ENCODE measurements at places on chromosomes 2 and 18.

DNA sequence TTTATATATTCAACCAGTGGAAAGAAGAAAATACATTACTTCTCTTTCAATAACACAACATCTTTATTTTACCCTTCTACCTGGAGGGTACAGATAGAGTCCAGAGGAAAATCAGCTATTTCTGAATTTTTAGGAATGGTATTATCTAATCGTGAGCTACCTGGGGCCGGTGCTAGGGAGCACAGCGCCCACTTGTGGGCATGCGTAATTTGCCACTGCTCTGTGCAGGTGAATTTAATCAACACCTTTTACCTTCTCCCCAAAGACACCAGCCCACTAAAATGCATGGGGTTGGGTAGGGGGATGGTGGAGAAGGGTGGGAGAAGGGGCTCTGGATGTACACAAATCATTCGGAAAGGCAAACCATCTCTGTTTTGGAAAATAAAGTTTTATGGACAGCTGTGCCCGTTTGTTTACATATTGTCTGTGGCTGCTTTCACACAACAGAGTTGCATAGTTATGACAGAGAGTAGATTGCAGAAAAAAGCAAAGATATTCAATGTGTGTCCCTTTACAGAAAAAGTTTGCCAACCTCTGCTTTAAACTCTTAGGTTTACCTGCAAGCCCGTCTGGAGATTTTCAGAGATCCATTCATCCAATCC is 51.5 kb upstream of the DCC start:
- DNase-seq: no peak

GRCh38 chr2:70916291-70916690 is 19.4 kb upstream of the ATP6V1B1 start:
- DNase-seq: no peak

DNA sequence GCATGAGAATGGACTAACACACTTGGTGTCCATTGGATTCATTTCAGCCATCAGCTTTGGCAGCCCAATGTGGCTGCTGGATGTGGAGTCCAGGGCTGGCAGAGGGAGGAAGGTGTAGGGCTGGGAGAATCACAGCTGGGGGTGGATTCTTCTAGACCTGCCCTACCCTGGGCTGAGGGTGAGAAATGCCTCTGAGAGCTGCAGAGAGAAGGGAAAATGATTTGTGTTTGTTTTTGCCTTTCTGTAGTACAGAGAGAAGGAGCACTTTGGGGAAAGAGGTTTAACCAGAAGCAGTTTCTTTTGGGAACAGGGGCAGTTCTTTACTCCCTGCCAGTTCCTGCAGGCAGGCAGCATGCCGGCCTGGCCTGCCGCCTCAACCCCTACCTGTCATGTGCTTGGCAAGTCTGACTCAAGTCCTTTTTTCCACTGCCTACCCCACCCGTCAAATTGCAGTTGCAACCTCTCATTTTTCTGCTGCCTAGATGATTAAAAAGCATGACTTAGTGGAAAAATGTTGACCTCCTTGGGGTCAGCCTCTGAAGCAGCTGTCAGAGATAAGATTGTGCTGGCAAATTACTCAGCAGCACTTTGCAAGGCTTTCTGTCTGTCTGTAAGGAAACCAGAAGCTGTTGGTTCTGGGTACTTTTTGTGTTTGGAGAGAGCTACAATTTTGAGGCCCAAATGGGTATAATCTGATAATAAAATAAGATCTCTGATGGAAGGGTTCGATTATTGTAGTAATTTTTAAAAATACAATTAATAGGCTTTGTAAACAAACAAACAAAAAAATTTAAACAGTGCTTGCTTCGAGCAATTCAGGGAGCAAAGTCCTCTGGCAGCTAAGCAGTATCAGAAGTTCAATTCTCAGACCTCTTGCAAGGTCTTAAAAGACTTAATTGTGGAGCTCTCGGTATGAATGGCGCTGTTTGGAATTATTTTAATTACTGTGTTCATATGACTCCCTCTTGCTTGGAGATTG is 21.7 kb downstream of the LBH start:
- peak; percentile 63 for DNase-seq

DNA sequence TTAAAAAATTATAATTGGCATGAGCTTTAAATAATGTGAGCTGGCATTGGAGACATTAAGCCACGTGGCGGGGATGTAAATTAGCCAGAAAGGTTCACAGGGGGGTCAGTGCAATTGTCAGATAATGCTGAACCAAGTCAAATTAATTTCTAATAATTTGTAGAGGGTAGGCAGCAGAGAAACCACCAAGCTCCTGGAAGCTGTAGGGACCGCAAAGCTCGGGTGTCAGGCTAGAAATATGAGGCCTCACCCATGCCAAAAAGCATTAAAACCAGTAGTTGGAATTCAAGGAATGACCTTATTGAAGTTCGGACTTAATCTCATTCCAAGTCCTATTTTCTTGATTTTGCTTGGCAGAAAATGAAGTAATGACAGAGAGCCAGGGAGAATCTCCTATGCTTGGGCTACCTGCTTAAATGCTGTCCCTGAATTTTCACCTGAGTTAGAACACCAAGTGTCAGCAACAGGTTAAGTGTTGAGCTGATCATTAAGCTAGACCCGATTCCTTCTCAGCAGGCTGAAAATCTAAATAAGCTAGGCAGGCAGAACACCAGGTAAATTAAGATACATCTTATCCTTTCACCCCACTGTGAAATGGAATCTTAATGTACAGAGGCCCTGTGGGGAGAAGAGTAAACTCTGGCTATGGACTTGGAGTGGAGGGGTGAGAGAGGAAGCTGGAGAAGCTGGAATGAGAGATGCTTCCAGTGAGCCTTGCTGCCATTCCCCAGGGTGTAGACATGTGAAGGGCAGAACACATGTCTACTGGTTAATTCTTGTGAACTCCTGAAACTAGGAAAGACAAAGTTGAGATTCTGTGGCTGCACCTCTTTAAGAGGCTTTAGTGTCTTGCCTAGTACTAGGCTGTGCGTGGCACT is 520.0 kb downstream of the SLC4A3 start:
- DNase-seq: no peak

DNA sequence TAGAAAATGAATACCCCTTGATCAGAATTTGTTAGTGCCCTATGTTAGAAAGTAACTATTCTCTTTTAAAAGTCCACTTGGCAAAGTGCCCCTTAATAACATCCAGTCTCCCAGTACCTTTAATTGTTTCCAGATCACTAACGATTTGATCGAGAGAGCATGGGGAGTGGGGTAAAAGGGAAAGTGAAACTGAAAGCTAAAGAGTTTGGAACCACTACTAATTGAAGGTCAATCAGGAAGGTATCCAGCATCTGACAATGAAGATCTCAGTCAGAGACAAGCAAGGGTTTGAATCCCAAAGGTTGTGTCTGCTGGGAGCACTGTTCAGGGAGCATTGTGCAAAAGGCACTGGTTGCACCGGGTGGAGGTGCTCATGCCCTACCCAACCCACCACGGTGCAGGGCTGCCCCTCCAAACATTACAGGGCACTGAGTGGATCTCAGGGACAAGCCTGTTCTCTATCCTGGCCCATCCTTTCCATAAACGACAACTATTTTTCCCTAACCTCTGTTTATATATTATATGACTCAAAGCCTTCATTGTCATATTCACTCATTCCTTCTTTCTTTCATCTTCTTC is 14.6 kb upstream of the RIT2 start:
- DNase-seq: no peak

DNA sequence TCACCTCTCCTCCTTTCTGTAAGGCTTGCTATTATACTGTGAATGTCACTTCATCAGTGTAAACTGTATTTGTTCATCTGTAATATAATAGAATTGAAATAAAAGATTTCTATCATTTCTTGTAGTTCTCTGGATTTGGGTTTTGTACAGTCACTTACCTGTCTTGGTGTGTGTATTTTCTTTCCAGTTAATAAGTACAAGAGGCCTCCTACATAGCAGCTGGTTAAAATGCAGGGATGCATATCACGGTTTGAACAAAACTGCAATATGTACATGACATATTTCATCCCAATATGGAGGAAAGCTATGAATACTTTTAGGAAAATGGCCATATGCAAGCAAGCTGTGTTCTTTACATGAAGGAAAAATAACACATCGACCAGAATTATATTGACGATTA is 5.4 kb upstream of the STAT1 start:
- DNase-seq: no peak

DNA sequence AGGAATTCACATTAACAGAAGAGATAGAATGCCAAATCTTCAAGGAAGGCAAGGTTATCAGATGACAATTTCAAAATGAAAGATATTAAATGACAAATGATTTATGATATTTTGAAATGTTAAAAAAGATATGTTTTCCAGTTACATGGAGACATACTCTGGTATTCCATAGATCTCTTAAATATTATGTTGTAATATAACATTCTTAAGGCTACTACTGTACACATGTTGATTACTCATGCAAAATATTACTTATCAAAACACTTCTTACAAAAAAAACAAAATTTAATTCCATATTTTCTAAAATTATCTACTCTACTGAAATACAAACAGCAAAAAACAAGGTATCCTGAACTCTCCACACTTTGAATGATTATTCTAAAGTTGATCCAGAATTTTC is 22.9 kb downstream of the RTTN start:
- no peak for DNase-seq

DNA sequence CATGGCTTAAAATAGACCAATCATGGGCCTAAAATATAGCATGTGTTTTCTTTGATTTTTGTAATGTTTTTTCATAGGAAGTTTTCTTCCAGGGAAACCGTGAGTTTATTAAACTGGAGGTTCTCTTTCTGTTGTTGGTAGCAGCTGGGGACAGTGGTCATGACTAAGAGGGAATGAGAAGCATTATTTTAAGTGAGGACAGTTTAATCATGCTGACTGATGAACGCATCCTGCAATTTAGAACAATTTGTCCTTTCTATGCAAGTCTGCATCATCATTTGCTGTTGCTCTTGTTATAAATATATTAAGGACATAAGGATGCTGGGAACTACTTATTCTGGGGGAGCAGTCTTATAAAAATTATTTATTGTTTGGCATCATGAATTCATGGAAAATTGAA is 51.2 kb downstream of the CAVIN2 start:
- DNase-seq: no peak

DNA sequence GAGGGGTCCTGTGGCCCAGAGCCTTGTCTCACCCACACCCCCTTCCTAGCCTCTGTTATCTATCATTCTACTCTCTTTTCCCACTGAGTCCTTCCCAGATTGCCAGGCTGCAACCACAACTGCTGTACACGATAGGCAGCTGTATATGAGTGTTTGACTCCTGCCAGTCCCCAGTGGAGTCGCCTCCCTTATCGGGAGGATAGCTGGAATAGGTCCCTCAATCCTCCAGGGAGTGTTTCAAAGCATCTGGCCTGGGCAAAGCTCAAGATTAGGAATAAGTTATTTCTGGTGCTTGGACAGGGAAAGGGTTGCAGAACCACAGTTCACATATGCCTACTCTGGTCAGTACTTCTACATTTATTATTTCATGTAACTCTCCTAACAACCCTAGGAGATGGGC is 4.8 kb downstream of the MSGN1 start:
- DNase-seq: no peak

GRCh38 chr2:169573160-169573973 is at the start of gene FASTKD1:
Gene FASTKD1, minus strand, starts transcription at chr2:169573865. Its CDS starts 1,836 bp downstream, at chr2:169572029.
- peak; percentile 92 for DNase-seq

DNA sequence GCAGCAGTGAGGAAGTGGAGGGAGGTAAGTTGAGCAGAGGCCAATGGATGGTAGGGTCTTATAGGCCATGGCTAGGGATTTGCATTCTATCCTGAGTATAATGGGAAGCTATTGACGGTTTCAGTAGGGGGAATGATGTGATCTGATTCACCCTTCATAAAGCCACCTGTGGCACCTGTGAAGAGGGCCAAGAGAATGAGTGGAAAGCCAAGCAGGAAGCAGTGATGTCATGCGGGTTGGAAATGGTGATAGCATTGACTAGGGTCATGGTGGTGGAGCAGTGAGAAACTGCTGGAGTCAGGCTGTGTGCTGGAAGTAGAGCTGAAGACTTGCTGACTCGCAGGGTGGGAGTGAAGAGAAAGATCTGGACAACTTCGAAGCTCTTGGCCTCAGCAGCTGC is 111.7 kb downstream of the MARCHF4 start:
- no peak for DNase-seq
